ENCODE measurements at places on chromosomes 1 and 21.

- DNase-seq: peak; percentile 26
Observed at GRCh38 chr21:14900611-14901010, 164.2 kb downstream of the NRIP1 start.

- DNase-seq: peak; percentile 12
Observed at GRCh38 chr1:42350086-42350485, 15.1 kb upstream of the FOXJ3 start.

DNA sequence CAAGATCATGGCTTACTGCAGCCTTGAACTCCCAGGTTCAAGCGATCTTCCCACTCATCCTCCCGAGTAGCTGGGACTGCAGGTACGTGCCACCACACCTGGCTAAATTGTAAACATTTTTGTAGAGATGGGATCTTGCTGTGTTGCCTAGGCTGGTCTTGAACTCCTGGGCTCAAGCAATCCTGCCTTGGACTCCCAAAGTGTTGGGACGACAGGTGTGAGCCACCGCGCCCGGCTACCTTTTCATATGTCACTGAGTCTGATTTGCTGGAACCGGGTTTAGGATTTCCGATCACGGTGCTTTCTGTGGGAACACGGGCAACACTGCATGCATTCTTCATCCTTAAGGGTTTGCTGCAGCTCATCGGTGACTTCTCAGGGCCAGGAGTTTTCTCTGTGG lies 32.2 kb upstream of the PCBP3 start:
- no peak for DNase-seq

DNA sequence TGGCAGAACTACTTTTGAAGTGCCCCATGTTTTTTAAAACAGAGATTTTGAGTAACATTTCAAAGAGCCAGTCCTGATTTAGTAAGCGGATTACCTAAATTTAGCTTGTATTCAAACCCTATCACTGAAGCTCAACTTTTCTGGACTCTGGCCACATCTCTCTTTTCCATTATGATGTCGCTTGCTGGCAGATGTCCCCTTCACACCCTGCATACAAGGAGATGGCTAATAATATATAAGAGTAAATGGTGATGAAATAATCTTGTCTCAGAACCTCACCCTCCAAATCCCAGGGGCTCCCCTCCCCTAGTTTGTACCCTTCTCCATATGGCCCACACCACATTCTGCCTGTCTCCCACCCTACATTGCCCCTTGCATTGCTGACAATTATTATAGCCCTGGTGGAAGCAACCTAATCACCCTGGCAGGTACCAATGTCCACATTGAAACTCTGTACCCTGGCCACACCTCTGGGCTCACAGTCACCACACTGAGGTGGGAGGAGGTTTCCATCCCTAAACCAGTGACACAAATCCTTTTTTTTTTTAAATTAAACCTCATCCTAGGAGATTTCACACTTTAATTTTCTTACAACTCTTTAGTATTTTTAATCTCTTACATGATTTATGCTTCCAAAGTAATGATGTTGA lies 106.0 kb upstream of the SYT6 start:
- DNase-seq: no peak

DNA sequence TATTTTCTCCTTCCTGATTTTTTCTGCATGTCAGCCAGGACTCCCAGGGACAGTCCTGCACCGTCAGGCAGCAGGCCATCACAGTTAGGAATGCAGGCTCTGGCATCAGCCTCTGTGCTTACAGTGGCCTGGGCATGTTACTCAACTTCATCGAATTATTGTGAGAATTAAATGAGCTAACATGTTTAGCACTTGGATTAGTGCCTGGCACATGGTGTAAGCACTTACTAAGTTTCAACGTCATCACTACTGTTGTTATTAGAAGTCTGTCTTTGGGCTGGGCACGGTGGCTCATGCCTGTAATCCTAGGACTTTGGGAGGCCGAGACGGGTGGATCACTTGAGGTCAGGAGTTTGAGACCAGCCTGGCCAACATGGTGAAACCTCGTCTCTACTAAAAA lies 45.1 kb downstream of the SCCPDH start:
- peak; percentile 98 for DNase-seq

- peak; percentile 63 for DNase-seq
Observed at GRCh38 chr1:15918962-15919715, 56.8 kb downstream of the ZBTB17 start.

- DNase-seq: peak; percentile 63
Observed at GRCh38 chr1:167532964-167533824, 14.9 kb upstream of the CD247 start.

GRCh38 chr21:22764222-22764621 lies 1766.0 kb downstream of the NCAM2 start:
- no peak for DNase-seq

GRCh38 chr1:167249702-167250101 lies 29.0 kb downstream of the POU2F1 start:
- DNase-seq: no peak

GRCh38 chr1:202585590-202585933 lies 124.7 kb downstream of the SYT2 start:
- DNase-seq: no peak

GRCh38 chr1:153602749-153603148 lies 10.2 kb downstream of the S100A16 start:
- DNase-seq: no peak

DNA sequence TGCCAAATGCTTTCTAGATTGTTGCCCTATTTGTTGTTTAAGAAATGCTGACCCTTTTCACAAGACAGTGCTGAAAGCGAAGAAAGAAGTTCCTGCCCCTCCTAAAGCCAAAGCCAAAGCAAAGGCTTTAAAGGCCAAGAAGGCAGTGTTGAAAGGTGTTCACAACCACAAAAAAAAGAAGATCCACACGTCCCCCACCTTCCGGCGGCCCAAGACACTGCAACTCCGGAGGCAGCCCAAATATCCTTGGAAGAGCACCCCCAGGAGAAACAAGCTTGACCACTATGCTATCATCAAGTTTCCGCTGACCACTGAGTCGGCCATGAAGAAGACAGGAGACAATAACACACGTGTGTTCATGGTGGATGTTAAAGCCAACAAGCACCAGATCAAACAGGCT lies 55.7 kb downstream of the PSMG1 start:
- no peak for DNase-seq

GRCh38 chr1:236381565-236382158 lies 12.4 kb upstream of the EDARADD start:
- no peak for DNase-seq

GRCh38 chr1:77825131-77825709 lies 45.8 kb downstream of the MIGA1 start:
- peak; percentile 86 for DNase-seq

- no peak for DNase-seq
Observed at GRCh38 chr1:99327357-99327756, 63.1 kb downstream of the PLPPR4 start.

GRCh38 chr1:29290414-29290985 lies 54.2 kb downstream of the PTPRU start:
- peak; percentile 44 for DNase-seq

- no peak for DNase-seq
Observed at GRCh38 chr1:156657741-156658319, 15.9 kb downstream of the BCAN start.

DNA sequence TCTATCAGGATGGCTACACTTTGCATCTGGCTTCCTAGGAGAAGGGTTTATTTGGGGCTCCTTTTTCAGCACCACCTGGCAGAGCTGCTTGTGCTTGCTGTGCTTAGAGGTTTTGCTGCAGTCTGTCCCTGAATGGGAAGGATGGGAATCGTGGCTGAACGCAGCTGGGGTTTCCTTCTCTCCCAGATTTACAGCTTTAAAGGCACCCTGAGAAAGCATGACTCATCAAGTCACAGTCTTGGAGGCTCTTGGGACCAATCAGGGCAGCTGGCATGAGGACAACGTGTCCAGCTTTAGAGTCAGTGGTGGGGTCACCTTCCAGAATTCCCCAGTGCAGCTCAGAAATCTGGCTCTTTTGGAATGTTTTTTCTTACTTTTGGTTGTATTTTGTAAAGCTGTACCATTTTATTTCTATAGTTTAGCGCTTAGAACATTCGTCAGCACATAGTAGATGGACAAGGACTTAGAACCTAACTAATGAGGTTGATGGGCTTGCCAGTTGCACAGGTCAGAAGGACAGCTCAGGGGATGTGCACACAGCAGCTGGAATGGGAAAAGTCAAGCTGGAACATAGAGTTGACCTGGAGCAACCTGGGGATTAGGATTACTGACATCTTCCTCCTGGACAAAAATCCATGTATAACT lies 222.6 kb downstream of the PRDM2 start:
- DNase-seq: no peak

GRCh38 chr1:177650947-177651346 lies 318.9 kb downstream of the SEC16B start:
- no peak for DNase-seq

DNA sequence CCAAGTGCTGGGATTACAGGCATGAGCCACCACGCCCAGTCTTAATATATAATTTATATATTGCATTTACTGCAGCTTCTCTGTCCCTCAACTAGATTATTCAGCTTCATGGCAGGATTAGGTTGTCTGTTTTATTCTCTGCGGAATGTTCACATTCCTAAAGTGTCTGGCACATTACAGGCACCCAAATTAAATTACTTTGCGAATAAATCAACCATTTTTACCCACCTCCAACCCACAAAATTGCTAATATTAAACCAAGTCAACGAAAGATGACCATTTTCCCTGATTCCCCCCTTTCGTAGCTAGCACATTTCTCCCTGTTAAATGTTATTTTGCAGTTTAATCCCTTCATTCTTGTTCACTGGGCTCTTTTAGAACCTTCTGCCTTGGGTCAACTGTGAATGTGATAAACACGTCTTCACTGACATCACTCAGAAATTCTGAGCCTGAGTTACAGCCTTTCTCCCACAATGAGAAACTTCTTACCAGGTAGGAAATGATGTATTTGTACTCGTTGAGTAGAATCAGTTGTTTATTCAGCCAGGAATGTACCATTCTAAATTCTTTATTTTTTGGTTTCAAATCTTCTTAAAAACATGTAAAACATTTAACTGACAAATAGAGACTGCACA lies 35.9 kb downstream of the THAP3 start:
- DNase-seq: no peak

GRCh38 chr1:27650539-27651175 lies 15.7 kb upstream of the FGR start:
- DNase-seq: peak; percentile 87
